CD4-positive, alpha-beta T cell treated with Interferon alpha-2 for 1 hour (primary cell): ENCODE measurements at places on chromosomes 1 and 21.

- no peak for DNase-seq
Measured at GRCh38 chr1:168553680-168554553, 10.1 kb upstream of the XCL2 start.

GRCh38 chr1:184860985-184861754 is 106.5 kb upstream of the EDEM3 start:
- DNase-seq = no peak

GRCh38 chr1:227888404-227889046 is 59.2 kb downstream of the WNT9A start:
- no peak for DNase-seq

- DNase-seq = no peak
Measured at GRCh38 chr1:51491166-51491981, 27.7 kb downstream of the EPS15 start.

- DNase-seq = no peak
Measured at GRCh38 chr21:24890021-24890420, 717.3 kb downstream of the MRPL39 start.

DNA sequence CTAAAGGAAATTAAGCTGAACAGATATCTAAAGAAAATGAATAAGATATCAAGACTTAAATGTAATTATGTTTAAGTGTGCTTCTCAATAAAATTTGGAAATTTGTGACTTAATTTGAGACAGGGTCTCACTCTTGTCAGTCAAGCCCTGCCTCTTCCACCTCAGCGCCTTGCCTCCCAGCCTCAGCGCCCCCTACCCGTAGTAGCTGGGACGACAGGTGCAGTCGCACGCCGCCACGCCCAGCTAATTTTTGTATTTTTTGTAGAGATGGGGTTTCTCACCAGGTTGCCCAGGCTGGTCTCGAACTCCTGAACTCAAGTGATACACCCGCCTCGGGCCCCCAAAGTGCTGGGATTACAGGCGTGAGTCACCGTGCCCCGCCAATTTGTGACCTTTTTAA is 117.0 kb downstream of the CLEC20A start:
- no peak for DNase-seq

- peak; percentile 35 for DNase-seq
Measured at GRCh38 chr1:207698822-207699483, 52.9 kb upstream of the CD46 start.

DNA sequence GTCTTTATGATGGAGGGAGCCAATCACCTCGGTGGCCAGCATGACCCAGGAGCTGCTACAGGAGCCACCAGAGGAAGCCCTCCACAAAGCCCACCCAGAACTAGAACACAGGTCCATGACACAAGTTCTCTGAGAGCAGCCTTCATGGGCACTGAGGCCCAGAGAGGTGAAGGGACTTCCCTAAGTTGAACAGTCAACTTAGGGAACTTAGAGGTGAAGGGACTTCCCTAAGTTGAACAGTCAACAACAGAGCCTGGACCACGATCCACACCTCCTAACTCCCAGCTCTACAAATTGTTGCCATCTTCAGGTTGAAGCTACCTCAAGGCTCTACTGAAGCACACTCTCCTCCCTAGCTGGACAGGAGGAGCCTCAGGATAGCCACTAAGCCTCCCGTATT is 132.7 kb downstream of the CCDC185 start:
- no peak for DNase-seq

- no peak for DNase-seq
Measured at GRCh38 chr21:31128234-31128633, 90.0 kb upstream of the KRTAP19-8 start.

DNA sequence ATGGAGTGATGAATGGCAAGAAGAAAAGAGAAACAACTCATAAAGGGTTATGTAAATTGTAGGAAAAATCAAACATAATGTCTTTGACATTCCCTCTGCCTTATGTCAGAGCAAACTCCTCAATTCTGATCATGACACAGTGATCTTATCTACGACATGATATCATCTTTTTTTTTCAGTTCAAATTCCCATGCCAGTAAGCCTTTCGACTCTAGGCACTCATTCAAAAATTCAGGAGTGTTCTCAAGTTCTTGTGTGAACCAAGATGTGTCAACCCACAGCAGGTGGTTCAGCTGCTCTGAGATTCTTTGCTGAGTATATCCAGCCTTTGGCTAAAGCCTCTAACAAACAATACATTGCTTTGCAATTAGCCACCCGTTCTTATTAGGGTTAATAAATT is 97.1 kb upstream of the ESRRG start:
- no peak for DNase-seq

- no peak for DNase-seq
Measured at GRCh38 chr1:6603915-6604558, 1.4 kb upstream of the KLHL21 start.

- no peak for DNase-seq
Measured at GRCh38 chr1:2350501-2350900, 40.9 kb downstream of the MORN1 start.

GRCh38 chr1:58896246-58897183 is 112.7 kb upstream of the JUN start:
- DNase-seq = no peak

- no peak for DNase-seq
Measured at GRCh38 chr1:97864615-97865014, 56.2 kb downstream of the DPYD start.

- no peak for DNase-seq
Measured at GRCh38 chr1:10188133-10188650, 22.2 kb upstream of the KIF1B start.

DNA sequence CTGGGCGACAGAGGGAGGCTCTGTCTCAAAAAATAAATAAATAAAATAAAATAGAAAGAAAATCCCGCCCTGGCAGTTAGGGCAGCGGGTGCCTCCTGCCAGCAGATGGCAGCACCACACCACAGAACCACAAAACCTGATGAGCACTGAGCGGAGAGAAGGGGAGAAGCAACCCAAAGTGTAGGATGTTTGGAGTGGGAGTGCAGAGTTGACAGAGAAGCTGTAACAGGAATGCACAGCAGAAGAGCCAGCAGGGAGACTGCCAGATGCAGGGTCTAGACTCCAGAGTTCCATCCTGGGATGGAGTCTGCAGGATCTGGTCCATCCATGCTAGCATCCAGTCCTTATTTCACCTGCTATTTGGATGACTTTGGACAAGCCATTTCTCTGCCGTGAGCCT is 29.7 kb upstream of the KIRREL1 start:
- DNase-seq = peak; percentile 47

DNA sequence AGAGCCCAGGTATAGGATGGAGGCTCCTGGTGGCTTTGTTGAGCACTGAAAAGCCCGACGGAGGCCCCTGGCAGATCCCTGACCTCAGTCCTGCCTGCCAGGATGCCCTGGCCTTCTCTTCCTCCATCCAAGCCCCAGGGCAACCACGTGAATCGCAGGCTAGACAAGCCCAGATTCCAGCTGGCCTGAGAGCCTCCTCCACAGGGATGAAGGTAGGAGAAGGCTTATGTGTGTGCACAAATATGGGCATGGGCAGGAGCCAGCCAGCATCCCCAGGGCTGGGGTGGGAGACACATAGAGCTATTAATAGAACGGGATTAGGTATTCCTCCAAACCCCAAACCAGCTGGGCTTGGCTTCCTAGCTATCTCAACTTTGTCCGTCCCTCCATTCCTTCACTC is 4.0 kb upstream of the EXTL1 start:
- DNase-seq = no peak

GRCh38 chr1:15355968-15356625 is 53.6 kb upstream of the EFHD2 start:
- no peak for DNase-seq
